ENCODE measurements at places on chromosomes 16 and 17.

DNA sequence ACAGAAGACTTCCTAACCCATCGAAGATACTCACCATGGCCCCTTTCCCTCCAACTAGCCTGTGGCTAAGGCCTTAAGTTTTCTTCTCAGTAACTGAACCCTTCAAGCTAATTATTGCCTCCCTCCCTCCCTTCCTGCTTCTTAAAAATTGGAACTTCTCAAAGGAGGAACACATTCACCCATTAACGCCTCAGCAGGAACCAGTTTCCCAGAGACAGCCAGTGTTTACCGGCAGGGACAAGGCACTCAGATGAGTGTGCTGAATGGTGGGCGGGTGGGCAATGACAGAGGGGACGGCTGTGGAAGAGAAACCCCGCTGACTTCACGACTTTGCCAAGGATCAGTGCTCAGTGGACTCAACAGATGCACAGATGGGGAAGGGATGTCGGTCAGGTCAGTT is 20.3 kb downstream of the PITPNA start:
- no peak for DNase-seq

DNA sequence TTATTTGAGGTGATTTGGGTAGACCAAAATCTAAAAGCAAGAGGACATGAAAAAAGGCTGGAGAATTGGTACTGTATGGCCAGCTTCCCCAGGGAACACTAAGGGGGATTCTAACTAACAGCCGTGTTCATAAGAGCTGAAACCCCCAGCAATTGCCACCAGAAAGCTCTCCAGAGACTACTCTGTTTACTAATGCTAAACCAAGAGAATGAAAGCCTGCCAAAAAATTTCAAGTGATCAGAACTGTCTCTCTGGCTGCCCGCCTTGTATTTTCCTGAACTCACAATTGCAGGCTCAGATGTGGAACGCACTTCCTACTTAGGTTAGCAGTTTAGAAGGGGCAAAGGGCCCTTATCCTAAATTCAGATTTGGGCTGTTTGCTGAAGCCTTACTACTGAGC is 24.1 kb downstream of the MYH10 start:
- DNase-seq = no peak

DNA sequence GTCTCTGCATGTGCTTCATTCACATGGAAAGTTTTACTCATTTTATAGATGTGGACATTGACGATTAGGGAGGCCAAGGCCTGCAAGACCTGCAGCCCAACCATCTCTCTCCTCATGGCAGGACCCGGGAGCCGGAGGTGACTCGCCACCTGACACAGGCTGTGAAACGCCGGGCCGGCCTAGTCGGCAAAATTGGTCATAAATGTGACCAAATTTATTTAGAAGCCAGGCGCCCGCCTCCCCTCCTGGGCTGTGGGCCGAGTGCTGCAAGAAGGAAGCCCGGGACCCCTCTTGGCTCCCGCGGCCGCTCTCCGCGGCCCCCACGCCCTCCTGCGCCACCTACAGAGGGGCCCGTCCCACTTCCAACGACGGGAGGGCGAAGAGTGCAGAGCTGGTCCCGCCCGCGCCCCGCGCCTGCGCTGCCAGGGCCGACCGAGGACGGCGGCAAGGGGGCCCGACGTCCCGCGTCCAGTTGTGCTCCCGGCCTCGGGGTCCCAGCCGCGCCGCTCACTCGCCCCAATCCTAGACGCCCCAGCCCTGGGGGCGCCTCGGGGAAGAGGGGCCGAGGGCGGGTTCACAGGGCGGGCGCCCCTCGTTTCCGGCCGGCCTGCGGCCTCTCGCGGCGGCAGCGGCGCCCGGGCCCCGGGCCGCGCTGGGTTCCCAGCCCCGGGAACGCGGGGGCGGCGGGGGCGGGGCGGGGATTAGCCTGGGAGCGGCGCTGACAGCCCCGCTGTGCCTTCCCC is 47.5 kb downstream of the WNT3 start:
- DNase-seq = peak; percentile 72

GRCh38 chr16:17691899-17692176 is 221.1 kb upstream of the XYLT1 start:
- no peak for DNase-seq

GRCh38 chr16:19517424-19518089 is 4.3 kb downstream of the GDE1 start:
- no peak for DNase-seq

DNA sequence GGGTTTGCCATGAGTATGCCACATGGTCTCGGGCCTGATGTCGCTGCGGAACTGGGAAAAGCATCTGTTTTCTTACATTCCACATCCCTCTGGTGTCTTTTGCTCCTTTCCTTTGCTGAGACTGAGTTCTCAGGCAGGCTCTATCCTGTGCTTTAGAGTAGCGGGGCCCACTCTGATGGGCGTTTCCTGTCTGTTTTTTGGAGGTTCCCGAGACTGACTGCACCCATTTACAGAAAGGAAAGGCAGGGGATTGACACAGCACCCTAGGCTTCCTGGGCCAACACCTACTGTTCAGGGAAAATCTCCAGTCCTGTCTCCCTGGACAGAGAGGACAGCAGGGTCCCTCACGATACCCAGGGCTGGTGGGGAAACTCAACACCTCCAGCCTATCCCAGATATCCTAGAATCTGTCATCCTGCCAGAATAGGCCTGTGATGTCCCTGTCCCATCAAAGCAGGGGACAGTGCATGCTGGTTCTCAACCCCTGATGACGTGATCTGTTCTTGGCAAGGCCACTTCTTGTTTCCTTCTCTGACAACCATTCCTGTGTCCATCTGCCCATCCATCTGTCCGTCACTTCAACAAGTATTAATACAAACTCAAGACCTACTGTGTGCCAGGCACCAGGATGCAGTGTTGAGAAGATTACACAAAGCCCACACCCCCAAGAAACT is 42.2 kb downstream of the ACTG1 start:
- no peak for DNase-seq

- DNase-seq = no peak
These were observed 2.6 kb upstream of the STH start for GRCh38 chr17:45996282-45996937.

- no peak for DNase-seq
These were observed 21.1 kb upstream of the MYOCD start for GRCh38 chr17:12644623-12645022.

- no peak for DNase-seq
These were observed 9.8 kb upstream of the CMTM3 start for GRCh38 chr16:66594739-66595138.

- no peak for DNase-seq
These were observed 48.2 kb upstream of the FOXJ1 start for GRCh38 chr17:76189247-76189646.

- DNase-seq = peak; percentile 79
These were observed 40.1 kb downstream of the HIC1 start for GRCh38 chr17:2094891-2095535.

DNA sequence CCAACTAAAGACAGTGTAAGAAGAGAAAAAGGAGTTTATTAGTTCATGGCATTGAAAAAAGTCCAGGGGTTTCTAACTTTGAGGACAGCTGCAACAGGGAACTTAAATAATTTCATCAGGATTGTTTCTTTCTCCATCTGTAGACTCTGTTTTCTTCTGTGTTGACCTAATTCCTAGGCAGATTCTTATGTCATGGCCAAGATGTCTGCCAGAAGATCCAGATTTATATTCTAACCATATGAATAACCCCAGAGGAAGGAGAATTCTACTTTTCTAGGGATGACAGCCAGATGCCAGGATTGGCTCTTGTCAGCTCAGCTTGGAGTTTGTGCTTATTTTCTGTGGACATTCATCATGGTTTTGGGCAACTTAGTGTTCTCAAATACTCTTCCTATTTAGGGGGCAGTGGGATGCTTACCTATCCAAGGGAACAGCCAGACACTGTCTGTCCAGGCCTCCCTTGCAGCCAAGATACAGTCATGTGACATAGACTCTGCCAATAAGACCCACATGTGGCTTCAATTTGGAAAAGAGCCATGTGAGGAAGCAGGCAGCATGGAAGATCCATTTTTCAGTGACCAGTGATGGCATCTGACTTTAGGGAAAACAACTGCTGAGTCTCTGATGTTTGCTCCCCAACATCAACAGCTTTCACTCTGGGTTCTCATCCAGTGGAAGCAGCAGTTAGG is 18.2 kb downstream of the PCTP start:
- DNase-seq = no peak

DNA sequence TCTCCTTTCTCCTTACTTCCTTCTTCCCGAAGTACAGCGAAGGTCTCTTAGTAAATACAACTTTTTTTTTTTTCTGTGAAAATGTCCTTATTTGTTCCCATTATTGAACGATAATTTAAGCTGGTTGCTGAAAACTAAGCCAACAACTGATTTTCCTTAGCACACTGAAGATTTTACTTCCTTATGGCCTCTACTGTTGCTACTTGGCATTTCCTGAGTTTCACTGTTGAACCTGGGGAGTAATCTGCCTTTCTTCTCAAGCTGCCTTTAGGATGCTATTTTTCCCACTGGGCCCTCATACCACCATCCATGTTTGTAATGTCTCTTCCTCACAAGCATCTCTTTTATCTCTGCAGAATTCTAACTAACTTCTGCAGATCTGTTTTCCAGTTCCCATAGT is 26.1 kb downstream of the UBE2O start:
- DNase-seq = no peak

DNA sequence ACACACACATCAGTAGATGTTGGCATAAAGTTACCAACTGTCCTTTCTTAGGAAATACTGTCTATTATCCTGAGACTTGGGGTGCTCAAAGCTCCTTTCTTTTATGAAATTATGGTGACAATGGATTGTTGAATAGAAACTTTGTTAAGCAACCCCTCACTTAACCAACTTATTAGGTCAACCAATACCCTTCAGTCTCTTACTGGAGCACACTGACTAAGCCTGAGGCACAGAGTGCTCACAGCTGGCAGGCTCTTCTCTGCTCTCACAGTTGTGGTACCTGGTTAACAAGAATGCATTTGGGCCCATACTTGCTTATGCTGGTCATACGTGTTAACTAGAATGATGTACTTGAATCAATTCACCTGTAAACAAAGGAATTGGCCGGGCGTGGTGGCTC is 24.8 kb downstream of the CD300LF start:
- no peak for DNase-seq

GRCh38 chr16:66678337-66678736 is 18.2 kb downstream of the CMTM4 start:
- DNase-seq = no peak

DNA sequence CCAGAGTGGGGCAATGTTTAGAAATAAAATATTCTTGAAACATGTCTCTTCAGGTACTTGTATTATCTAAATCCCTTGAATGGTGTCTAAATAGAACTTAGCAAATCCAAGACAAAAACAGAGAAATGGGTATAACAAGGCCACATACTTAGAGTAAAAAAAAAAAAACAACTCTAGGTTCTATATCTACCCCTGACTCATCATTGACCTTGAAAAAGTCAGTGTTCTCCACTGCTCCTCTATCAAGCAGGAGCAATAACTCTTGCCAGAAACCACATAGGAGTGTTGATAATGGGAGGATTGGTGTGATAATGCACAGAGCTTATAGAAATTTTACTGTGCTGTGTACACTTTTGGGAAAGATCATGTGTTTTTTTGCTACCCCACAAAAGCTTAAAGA is 296.6 kb upstream of the PMFBP1 start:
- DNase-seq = no peak

GRCh38 chr17:19370493-19370960 is 7.8 kb upstream of the MAPK7 start:
- DNase-seq = no peak
